ENCODE measurements at places on chromosomes 2 and 18.

DNA sequence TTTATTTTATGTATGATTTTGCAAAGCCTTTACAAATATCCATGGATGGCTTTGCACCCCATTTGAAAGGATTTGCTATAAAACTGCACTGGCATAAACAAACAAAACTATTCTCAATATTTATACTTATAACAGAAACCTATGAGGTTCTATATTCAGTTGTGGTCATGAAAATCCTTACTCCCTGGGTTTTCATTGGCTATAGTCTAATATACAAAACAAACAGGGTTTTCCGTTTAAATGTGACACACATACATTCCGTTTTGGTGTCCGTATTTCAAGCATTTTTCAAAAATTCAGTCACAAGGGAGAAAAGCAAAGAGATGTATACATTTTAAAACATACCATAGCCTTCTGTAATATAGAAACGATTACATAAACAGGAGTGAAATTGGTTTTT is 100.0 kb downstream of the TCF4 start:
- DNase-seq = no peak

DNA sequence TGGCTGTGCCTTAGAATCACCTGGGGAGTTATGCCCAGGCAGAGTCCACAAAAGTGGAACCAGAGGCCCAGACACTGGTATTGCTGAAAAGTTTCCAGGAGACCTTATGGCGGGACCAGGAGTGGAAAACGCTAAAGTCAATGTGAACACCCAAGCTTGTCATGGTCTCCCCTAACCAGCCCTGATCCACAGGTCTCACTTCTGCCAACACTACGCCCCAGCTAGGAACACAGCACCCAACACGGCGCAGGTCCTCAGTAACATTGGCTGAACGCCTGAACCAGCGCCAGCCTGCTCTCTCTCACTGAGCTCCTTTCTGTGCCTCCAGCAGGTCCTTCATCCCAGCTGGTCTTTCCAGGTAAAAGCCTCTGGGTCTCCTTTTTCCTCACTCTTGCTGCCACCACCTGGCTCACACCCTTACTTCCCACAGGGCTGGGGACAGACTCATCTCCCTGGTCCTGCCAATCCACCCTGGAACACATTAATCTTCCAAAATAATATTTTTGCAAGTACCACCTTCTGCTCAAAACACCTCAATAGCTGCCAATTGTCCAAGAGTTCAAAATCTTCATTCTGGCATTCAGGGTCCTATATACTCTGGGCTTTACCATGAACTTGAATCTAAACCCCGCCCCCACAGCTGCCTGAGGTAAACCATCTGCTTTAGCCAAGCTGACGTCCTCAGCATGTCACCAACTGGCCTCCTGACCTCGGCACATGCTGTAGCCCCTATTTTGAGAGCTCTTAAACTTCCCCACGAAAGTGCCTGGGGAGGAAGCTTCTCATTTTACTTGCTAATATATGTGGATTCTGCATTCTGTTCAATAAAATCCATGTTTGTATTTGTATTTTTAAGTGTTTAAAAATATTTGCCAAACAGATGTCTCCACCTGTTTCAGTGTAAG is 34.6 kb downstream of the ADCY3 start:
- no peak for DNase-seq

DNA sequence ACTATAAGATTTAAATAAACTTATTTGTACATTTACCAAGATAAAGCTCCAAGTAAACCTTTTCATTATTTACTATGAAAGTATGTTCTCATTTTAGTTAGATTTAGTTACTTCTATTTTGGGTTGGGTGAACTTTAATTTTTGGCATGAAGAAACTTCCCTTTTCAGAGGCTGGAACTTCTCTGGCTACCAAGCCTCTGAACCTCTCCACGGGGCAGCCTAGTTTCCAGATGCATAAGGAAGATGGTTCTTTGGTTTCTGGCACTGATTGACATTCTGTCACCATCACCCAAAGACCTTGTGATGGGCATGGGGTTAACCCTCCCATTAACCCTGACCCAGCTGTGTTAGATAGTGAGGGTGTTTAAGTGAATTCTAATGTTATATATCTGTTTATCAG is 17.1 kb downstream of the PSD4 start:
- no peak for DNase-seq

DNA sequence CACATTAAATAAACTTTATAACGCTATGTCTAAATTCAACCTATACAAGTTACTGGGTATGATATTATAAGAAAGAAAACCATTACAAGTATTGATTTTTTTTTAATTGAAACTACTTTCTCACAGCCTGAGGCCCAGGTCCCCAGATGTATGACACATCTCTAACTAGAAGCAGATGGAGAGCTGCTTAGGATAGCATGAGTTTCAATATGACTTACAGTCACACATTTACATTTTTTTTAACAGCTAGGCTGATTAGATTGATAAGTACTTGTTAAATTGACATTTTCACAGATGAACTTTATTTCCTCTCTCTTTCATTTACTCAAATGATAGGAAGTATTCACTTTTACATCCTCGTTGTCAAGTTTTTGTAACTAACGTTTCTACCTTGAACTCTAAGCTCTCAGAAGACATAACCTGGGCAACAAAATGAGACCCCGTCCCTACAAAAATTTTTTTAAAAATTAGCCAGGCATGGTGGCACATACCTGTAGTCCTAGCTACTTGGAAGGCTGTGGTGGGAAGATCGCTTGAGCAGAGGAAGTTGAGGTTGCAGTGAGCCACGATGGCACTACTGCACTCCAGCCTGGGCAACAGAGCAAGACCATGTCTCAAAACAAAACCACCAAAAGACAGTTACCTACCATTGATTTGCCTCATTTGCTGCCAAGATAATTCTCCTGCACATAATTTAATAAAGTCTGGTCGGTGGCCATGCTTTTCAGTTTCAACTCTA is 52.4 kb downstream of the STK39 start:
- DNase-seq = peak; percentile 16

GRCh38 chr18:34031810-34032209 is 192.9 kb downstream of the NOL4 start:
- no peak for DNase-seq

DNA sequence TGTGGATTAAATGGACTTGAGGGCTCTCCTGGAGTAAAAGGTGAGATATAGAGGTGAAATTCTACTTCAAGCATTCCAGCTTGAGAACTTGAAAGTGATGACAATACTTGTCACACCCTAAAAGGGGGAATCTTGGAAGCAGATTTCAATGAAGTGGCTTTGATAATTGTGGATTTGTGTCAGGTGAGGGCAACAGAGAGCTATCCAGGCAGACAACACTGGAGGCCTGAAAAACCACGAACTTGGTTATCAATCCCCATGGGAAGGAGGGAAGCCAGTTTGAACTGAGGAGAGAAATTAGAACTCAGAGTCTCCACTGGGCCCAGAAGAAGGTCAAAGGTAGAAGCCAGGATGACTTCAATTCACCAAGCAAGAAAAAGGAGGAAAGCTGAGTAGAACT is 263.9 kb downstream of the FIGN start:
- DNase-seq = no peak

- DNase-seq = no peak
Measured at GRCh38 chr18:39721712-39722111, 2156.1 kb upstream of the CELF4 start.

DNA sequence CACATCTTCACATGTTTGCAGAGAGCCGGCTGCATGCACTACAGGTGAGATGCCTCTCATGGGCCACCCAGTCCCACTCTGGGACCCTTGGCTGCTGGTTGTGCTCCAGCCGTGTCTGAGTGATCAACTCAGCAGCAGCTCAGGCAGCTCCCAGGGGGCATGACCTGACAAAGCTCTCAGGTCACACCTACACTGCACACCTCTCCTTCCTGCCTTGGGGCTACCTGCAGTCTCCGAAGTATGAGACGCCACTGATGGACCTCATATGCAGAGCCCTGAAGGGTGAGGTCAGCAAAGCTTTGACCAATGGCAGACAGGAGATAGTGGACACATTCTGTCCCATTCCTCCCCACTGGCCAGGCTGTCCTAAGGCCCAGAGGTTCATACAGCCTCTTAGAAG is 51.4 kb downstream of the LBH start:
- no peak for DNase-seq

GRCh38 chr18:2425426-2426317 is 145.6 kb downstream of the METTL4 start:
- no peak for DNase-seq

GRCh38 chr18:36760598-36760997 is 68.2 kb downstream of the TPGS2 start:
- DNase-seq = no peak

DNA sequence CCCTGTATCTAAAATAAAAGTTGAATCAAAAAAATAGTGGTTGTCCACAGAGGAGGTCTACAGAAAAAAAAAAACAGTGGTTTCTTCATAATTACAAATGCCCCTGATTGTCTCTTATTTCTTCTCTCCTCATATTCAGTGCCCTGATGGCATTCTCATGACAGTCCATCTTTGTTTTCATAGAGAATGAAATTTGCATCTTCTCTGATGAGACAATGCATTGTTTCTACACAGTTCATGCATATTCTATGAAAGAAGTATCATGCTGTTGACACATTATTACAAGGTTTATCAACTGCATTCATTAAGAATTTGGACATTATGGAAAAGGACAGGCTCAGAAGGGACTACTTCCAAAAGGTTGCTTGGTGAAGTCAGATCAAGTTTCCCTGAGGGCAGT is 59.5 kb downstream of the LHCGR start:
- no peak for DNase-seq

- DNase-seq = no peak
Measured at GRCh38 chr2:171864357-171864985, 29.6 kb downstream of the SLC25A12 start.

GRCh38 chr18:74731097-74731496 is 133.4 kb downstream of the ZNF407 start:
- no peak for DNase-seq

DNA sequence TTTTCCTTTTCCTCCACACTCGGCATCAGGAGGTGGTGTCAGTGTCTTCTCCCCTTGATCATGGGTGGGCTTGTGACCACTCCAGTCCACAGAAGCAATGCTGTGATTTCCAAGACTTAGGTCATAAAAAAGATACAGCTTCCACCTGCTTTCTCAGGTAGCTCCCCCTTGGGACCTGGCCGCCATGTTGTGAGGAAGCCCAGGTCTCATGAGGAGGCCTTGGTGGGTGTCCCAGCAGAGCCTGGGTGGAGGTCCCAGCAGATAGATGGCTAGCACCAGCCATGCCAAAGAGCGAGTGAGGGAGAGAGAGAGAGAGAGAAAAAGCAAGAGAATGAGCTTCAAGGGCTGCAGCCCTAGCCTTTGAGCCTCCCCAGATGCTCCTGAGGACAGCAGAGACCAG is 16.0 kb downstream of the SLC66A2 start:
- no peak for DNase-seq

DNA sequence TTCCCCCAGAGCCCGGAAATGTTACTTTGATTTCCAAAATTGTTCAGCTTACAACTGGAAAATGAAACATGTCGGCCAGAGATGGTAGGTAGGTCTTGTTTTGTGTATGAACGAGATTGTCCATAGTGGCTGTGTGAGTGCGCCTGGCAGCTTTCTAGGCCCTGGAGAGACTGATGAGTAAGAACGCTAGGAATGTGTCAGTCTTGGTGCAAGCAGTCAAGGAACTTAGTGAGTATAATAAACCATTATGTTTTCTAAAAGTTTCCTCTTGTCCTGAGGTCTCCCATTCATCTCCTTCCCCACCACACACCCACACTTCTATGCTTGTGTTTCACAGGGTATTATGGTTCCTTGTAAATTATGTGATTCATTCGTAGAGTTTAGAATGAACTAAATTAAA is 234.2 kb downstream of the CDH2 start:
- DNase-seq = no peak

GRCh38 chr2:27838502-27838901 is 51.7 kb downstream of the RBKS start:
- no peak for DNase-seq

DNA sequence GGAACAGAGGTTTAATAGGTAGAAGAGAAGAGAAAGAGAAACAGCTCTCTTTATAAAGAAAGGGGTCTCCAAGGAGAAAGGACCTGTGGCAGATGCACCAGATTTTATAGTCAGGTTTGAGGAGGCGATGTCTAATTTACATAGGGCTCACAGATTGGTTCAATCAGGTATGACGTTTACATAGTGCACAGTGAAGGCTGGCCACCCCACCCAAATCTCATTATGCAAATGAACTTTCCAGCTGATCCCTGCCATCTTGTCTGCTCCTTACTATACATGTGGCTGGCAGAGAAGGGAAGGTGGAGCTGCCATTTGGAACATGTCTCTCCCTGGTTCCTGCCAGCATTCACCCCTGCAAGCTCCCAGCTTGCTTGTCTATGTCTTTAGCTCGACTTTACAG is 557.8 kb downstream of the SUCLG1 start:
- DNase-seq = no peak

- no peak for DNase-seq
Measured at GRCh38 chr18:8858888-8859511, 153.6 kb downstream of the MTCL1 start.

DNA sequence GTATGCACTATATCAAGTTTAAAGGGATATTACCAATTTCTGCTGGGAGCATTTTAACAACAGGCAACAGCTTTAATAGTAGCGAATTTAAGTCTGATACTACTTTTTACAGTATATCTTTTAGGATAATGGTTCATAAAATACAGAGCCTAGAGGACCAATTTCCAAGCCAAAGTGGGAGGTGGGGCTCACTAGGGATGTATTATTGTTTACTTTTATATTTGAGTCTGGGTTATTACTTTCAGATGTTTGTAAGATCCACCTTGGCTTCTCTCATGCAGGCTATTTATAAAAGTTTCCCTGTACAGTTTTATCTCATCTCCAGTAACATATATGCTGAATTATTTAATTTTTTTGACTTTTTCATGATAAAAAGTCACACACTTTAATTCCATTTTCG is 242.0 kb downstream of the CMPK2 start:
- DNase-seq = no peak

DNA sequence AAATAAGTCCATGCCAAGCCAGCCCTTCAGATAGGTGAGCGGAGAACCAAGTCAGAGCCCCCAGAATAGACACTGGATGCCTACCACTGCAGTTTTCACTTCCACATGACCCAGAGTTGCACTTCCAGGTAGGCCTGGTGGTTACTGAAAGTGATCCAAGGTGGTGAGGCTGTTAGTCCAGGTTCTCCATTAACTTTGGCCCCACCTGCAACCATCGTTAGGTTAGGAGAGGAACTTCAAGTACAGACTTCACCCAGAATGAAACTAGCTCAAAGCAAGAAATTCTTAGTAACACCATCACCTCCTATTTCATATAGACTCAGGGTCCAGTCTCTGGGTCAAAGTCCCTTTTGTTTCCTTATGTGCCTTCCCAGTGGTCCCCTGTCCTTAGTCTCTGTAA is 293.1 kb upstream of the ID2 start:
- no peak for DNase-seq

GRCh38 chr2:241534701-241535375 is 23.7 kb upstream of the BOK start:
- DNase-seq = no peak

All from stimulated activated CD4-positive, alpha-beta T cell treated with anti-CD3 and anti-CD28 coated beads, Interleukin-4, amount 100 ng/mL, for 1 hour (primary cell).